ENCODE measurements at places on chromosomes 7 and 10.

- DNase-seq = no peak
These were observed 50.6 kb upstream of the NPY start for GRCh38 chr7:24233386-24233785.

DNA sequence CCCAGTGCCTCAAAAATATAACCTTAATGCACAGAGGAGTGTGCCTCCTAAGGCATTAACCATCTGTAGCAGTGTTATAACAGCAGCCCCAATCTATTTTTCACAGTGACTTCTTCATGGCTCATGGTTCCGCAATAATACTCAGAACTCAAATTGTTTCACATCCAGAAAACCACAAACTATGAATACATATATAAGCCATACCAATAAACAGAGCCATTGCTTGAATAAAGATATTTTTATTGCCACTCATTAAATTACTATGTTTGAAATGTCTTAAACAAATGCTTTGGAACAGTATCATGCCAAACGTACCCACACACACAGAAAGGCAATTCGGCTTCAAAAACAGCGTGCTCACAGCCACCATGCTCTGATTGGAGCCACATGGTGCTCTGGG lies 629.3 kb upstream of the NRP1 start:
- DNase-seq = no peak

- DNase-seq = no peak
These were observed 40.9 kb upstream of the FRMD4A start for GRCh38 chr10:14371581-14371980.

DNA sequence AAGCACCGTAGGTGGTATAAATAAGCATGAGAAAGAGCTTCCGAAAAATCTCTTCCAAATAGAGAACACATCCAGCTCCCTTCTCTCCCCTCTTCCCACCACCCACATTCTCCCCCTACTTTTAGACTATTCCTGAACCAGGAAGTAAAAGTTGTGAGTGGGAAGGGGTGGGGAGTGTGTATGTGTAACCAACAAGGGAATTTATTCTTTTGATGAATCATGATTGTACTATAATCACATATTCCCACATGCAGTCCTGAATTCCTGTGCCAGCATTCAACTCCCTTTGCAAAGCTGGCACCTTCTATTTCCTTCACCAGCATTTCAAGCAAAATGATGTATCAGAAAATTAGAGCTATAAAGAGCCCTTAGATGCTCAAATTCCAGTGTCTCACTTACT lies 230.6 kb upstream of the CHRM2 start:
- DNase-seq = no peak

DNA sequence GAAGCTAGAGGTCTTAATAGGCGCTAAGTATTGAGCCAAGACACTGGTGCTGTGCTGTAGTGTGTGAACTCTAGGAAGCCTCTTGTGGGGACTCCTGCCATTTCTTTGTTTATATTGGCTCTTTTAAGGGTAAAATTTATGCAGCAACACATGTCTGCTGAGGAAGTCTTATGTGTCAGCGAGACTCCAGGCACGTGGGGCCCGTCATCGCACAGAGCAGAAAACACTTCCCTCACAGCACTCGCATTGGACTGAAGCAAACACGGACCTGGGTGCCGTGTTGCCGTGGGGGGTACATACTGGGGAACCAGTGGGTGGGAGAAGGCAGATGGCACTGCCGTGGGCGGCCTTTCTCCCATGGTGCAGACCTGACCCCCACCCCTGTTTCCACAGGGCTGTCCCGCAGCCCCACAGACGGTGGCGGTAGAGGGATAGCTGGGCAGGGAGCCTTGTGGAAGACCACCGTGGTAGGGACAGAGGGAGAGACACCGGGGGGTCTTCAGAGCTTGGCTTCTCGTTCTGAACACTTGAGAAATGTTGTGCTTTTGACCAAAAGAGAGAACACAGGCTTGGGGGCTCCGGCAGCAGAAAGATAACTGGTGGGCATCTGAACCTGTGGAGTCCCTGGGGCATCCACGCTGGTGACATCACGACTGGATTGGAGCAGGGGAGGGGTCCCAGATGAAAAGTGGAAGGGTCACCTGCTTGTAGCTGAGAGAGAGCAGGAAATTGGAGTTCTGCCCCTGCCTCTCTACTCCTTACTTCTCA lies 284.7 kb upstream of the SHH start:
- no peak for DNase-seq

DNA sequence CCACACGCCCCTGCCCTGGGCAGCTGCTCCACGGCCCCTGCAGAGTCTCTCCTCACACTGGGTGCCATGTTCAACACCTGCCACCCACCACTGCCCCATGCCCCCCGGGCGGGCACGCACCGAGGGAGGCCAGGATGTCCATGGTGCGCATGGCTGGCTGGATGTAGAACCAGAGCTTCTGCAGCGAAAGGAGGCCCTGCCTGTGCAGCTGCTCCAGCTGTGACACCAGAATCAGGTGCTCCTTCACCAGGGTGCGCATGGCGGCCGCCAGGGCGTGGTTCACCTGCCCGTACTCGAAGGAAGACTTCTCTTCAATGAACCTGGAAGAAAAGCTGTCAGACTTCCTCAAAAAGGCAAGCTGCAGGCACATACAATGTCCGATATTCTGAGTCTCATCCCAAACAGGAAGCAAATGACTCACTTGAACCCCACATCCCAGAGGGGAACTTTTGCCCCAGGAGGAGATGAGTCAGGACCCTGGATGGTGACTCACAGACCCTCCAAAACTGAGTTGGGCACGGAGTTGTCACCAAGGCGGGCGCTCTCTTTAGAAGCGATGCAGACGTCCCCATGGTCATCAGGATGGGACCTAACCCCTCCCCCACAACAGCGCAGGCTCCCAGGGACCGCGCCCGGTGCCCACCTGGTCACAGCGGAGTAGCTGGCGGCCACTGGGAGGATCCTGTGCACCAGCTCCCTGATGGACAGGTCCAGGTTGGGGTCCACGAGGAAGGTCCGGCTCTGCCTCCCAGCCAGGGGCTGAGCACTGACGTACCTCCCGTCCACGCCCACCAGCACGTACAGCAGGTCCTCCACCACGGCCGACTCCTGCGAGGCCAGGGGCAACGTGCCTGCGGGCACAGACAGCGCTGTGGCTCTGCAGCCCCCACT lies 15.5 kb downstream of the TUBGCP2 start:
- DNase-seq = no peak

DNA sequence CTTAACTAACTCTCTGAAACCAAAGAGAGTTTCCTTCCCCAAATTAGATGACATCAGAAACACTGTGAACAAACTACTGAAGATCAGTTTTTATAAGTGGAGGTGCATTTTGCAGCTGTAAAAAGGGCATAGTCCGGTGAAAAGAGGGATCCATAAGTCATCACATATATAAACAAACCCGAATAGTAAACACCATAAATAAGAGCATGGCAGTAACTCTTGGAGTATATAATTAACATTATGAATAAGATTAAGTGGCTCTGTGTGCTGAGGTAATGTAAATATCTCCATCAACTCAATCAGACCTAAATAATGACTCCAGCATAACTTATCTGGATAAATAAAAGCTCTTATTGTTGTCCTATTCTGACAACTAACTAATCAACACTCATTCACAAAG lies 43.0 kb upstream of the SHTN1 start:
- no peak for DNase-seq

- DNase-seq = no peak
These were observed 284.3 kb downstream of the SORCS3 start for GRCh38 chr10:104925232-104925851.

DNA sequence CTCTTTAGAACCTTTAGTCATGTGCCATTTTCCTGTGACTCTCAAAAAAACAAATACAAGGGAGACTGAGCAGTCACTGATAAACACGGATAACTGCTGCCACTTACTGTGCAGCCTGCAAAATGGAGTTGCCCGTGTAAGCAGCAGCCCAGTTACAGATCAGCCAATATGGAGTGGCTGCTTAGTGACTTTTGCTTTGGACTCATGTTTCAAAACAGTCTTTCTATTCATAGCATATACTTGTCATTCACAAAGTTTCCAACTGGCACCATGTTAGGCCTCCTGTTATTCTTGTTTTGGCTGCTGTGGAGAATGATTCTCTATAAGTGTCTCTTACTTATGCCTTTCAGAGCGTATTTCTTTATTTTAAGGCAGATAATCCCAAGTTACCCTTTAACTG lies 3.0 kb downstream of the FAM204A start:
- DNase-seq = no peak

GRCh38 chr7:149879271-149879743 lies 5.5 kb downstream of the ATP6V0E2 start:
- no peak for DNase-seq

DNA sequence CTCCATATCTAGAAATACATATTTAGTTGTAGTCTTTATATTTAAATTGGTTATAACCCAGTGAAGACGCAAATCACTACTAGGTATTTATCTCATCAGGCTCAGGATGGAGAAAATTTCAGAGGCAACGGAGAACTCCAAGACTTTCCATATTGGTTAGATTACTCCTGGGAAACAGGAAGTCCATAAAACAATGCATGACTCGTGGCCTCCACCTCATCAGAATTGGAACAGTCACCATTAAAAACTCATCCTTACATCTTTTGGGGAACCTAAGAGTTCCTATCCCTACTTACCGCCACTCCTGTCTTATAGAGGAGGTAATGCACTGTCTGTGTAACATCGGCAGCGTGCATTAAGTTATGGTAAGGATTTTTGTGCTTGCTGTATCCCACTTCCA lies 177.6 kb downstream of the PPP1R17 start:
- DNase-seq = no peak

- no peak for DNase-seq
These were observed 82.9 kb upstream of the STRIP2 start for GRCh38 chr7:129351320-129351719.

- DNase-seq = no peak
These were observed 24.3 kb upstream of the MKI67 start for GRCh38 chr10:128150561-128150960.

GRCh38 chr7:106061301-106061979 lies 50.7 kb downstream of the SYPL1 start:
- DNase-seq = no peak

DNA sequence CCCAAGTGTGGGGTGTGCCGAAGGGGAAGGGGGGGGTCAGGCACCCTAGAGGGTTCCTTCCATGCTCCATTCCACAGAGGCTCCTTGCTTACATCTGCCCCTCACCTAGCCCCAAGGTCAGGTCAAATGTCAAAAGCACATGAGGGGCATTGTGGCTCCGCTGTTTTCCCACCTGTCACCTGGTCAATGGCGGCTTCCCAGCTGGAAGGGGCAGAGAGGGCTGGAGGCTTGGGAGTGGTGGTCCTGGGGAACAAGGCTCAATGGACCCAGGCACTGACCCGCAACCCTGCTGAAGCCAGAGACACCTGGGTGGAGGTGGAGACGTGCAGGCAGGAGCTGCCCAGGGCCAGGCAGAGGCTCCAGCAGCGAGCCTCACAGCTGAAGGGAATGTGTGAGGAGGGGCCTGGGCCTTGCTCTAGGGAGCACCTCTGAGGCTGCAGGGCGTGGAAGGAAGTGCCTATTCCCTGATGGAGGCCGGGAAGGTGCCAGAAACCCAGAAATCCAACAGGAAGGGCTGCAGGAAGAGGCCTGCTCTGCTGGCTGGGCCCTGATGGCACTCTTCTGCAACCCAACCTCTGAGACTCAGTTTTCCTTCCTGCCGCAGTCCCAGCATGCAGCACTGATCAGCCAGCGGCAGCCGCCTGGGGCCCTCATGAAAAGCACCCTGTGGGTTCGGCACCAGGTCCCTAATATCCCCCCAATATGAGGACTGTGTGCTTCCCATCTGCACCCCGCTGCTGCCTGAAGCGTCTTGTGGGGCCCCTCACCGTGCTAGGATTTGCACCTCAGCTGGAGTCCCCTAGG lies 16.0 kb downstream of the RASGEF1A start:
- DNase-seq = no peak

- DNase-seq = no peak
These were observed 1.8 kb upstream of the GALNT17 start for GRCh38 chr7:71130031-71130679.

DNA sequence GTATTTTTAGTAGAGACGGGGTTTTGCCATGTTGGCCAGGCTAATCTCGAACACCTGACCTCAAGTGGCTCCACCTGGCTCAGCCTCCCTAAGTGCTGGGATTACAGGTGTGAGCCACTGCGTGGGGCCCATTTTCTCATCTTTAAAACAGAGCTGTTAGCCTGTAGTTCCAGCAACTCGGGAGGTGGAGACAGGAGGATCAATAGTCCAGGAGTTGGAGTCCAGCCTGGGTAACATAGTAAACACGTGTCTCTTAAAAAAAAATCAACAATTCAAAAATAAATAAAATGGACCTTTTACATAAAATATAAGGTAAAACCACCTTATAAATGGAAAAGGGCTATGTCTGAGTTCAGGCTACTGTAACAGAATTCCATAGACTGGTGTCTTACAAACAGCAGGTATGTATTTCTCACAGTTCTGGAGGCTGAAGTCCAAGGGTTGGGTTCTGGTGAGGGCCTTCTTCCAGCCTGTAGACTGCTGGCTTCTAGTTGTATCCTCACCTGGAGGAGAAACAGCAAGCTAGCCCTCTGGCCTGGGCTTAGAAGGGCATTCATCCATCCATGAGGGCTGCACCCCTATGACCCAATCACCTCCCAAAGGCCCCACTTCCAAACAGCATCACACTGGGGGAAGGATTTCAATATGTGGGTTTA lies 7.0 kb upstream of the PVRIG start:
- no peak for DNase-seq

DNA sequence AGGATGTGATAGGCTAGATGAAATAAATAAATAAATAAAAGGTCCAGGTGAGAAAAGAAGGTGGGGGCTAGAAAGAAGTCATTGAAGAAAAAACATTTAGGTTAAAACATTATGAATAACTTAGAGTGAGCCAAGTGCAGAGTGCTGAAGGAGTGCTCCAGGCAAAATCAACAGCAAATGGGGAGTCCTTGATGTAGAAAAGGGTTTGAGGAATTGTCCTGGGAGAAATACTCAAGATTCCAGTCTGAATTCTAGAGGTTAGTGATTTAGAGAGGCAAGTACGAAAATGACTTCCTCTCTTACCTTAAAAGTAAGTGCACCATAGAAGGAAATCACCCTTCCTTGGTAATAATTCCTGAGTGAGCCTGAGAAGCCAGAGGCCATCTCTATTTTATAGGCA lies 19.7 kb downstream of the CAV1 start:
- no peak for DNase-seq

- DNase-seq = no peak
These were observed 54.9 kb upstream of the ZMIZ2 start for GRCh38 chr7:44693641-44694313.

DNA sequence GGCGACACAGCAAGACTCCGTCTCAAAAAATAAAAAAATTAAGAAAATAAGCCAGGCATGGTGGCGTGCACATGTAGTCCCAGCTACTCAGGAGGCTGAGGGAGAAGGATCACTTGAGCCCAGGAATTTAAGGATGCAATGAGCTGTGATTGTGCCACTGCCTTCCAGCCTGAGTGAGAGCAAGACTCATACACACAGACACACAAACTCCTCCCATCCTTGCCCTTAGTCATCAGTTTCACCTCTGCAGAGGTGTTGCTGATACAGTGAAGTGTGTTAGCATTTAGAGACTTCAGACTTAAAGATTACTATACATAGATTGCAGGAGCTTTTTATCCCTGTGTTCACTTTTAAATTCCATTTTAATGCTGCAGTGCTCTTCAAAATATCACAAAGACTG lies 5.5 kb upstream of the H2AZ2 start:
- DNase-seq = no peak

GRCh38 chr7:120110169-120110568 lies 162.8 kb upstream of the KCND2 start:
- no peak for DNase-seq

- DNase-seq = no peak
These were observed 14.0 kb upstream of the BLNK start for GRCh38 chr10:96285331-96285752.

- no peak for DNase-seq
These were observed 345.5 kb downstream of the DNAJB6 start for GRCh38 chr7:157682064-157682945.

- DNase-seq = no peak
These were observed 37.7 kb downstream of the RABGEF1 start for GRCh38 chr7:66778201-66778600.
